CD4-positive, CD25-positive, alpha-beta regulatory T cell (primary cell): ENCODE measurements at places on chromosomes 1 and 21. TPM values are rescaled to one million over a fixed set of nuclear protein-coding genes. Genes with fewer than 3 reads are reported as not detected.

Gene RGS8
- not detected for polyA plus RNA-seq

- H3K27me3 ChIP-seq, result no peaks in the 10 kb centered on the region
- H3K36me3 ChIP-seq, result no peaks in the 10 kb centered on the region
- H3K4me3 ChIP-seq, result peak overlapping the region; percentile 75
- H3K4me1 ChIP-seq, result peaks cover 47% of the 10 kb centered on the region
- H3K27ac ChIP-seq, result peak overlapping the region; percentile 57
Observed at GRCh38 chr1:107829036-107829770, 135.8 kb downstream of the VAV3 start.

DNA sequence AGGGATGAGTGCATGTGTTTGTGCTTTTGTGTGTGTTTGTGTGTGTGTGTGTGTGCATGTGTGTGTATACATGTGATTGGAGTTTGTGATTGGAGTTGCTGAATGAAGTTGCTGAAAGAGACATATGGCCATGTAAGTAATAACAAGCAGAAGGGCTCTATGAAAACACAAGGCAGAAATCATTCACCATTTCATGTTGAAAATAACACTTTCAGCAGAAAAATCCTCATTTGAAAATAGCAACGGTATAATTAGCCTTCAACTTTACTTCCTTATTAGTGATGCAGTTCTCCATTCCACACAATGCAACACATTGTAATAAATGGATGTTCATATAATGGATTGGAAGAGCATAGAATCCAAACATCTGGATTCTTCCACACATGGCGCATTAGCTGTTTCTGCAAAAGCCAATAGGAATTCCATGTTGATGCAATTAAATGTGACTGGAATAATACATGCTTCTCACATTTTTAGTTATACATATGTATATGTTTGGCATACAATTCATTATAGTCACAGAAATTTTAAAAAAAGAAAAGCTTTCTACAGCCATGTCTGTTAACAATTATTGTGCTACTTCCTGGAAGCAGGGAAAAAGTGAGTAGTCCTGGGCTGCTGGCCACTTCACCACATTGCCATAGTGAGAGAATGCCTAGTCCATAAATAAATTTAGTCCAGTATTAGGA lies 538.0 kb downstream of the LTN1 start:
- no peaks in the 10 kb centered on the region for H3K36me3 ChIP-seq
- no peak overlapping the region for H3K27ac ChIP-seq
- H3K4me3 ChIP-seq, result no peak overlapping the region

GRCh38 chr1:230243583-230244353 lies 176.7 kb downstream of the GALNT2 start:
- H3K27me3 ChIP-seq, result no peaks in the 10 kb centered on the region
- no peak for DNase-seq
- H3K27ac ChIP-seq, result no peak overlapping the region
- peaks cover 5% of the 10 kb centered on the region for H3K36me3 ChIP-seq
- no peak overlapping the region for H3K4me3 ChIP-seq

- H3K27me3 ChIP-seq, result no peaks in the 10 kb centered on the region
- no peaks in the 10 kb centered on the region for H3K4me1 ChIP-seq
- H3K4me3 ChIP-seq, result no peak overlapping the region
- no peak for DNase-seq
- H3K36me3 ChIP-seq, result peaks cover 7% of the 10 kb centered on the region
Observed at GRCh38 chr1:42175314-42176054, 10.9 kb upstream of the GUCA2A start.

Gene USH2A
- polyA plus RNA-seq, result not detected

DNA sequence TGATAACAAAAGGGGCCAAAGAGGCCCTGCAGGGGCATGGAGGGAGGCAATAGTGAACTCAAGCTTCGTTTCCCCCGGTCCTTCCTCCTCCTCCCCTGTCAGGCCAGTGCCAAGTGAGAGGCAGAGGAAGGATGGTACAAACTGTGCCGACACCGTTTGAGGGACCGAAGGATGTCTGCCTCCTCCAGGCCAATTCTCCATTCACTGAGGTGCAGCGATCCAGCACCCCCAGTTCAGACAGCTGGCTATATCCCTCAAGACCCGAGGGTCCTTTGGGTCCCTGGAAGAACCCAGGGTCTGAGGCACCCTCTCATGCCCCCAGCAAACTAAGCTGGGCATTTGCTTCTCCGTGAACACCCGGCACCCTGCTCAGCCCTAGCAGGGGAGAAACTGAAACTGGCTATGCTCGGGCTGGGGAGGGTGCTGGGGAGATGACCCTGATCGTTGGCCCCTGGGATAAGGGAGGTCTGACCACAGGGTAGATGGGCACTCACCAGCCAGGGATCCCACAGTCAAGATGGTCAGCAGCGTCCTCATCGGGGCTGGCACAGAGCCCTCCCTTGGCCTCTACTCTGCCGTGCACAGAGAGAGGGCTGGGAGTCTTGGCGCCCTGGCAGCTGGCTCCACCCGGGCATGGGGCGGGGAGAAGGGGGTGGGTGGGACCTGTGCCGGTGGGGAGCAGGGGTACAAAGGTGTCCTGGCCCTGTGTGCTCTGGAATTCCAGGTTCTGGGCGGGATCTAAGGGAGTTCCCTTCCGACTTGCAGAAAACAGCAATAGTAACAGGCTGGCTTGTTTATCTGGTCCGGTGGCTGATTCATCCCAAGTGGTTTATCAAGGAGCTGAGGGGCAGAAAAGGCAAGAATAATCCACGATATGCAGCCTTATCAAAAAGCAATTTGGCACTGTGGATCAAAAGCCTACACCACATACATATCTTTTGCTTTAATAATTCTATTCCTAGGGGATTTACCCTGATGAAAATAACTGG lies at the start of gene IL22RA1:
Gene IL22RA1 (minus strand): TSS at position 595 of the 989 bp plus-strand sequence. CDS start 58 bp downstream, at position 537.
- H3K27ac ChIP-seq, result no peak within 1 kb of the TSS
- H3K27me3 ChIP-seq, result no peaks in the 10 kb centered on the region
- no peak within 1 kb of the TSS for H3K4me3 ChIP-seq
- H3K4me1 ChIP-seq, result no peaks in the 10 kb centered on the region

- no peak overlapping the region for H3K4me3 ChIP-seq
- no peaks in the 10 kb centered on the region for H3K4me1 ChIP-seq
- peak; percentile 28 for DNase-seq
- H3K36me3 ChIP-seq, result no peaks in the 10 kb centered on the region
Observed at GRCh38 chr1:180893614-180894013, 19.1 kb upstream of the KIAA1614 start.
